Activated B cell treated with CpG ODN at 0.5 μM for 24 hours (primary cell): ENCODE measurements at places on chromosomes 1 and 21. TPM values are rescaled to one million over a fixed set of nuclear protein-coding genes. Genes with fewer than 3 reads are reported as not detected.
A peak's percentile ranks its signal among the peaks of the same experiment; 100 is the strongest.

DNA sequence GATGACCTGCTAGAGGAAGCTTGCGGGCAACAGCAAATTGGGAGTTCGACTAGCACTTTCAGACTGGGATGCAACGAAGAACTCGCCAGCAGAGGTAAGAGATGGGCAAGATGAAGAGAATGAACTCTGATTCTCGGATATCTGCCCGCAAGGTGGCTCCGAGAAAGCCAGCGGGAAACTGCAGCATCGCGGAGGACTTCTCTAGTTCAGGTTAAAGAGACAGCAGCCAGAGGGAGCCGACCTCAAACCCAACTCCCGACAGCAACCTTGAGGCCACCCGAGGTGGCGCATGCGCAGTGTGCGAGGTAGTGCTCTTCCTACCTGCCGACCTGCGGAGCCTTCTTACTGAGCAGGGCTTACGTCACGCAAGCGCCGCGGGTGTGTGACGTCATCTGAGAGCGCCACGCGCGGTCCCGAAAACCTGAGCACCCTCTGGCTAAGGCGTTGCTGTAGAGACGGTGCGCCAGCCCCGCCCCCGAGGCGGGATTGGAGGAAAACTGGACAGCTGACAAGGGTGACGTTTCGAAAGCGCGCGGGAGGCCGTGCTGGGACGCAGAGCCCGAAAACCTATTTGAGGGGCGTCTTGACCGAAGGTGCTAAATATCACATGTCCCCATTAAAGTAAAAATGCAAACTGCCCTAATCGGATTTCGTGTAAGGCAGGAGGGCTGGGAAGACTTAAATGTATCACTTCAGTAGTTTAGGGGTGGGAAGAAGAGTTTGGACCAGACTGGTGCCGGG, 110.5 kb upstream of the SLC25A33 start:
- peak; percentile 100 for DNase-seq

DNA sequence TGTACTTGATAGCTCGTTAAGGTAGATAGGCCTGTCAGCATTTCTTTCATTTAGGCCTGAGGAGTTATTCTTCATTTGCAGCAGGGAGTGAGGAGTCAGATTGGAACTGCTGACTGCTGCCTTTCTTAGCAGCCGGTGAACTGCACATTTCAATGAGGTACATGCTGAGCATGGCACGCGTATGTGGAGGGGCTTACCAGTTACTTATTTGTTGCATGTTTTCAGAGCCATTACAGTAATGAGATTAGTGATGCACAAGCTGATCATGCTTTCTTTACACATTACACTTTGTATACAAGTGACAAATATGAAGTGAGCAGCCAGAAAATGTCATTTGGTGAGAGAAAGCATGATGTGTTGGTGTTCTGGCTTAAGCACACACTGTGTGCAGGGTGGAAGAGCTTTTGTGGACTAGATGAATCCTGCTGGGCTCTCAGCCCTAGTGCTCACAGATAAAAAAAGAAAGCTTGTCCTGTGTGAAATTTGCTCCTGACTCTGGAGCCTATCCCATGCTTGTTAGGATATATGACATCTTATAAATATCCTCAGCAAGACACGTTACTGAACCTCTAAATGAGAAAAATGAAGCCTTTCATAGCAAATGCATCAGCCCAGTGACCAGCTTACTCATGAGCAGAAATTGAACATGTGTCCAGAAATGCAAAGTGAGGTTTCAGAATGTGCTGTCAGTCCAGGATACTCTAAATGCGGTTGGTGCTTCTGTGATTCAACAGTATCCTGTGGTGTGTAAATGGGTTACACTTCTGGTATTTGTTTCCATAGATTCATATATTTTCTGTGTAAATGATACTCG, 574.7 kb upstream of the ADGRL2 start:
- DNase-seq, result no peak

DNA sequence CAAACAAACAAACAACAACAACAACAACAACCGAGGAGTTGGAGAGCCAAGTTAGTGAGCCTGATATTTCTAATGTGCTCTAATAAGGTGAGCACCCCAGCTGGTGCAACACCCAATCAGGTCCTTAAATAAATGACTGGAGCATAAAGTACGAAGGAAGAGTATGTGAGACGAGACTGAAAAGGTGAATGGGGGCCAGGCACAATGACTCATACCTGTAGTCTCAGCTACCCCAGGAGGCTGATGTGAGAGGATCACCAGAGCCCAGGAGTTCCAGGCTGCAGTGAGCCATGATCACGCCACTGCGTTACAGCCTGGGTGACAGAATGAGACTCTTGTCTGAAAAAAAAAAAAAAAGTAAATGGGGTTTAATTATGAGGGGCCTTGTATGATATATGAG, 152.0 kb upstream of the ZRANB2 start:
- DNase-seq, result no peak

DNA sequence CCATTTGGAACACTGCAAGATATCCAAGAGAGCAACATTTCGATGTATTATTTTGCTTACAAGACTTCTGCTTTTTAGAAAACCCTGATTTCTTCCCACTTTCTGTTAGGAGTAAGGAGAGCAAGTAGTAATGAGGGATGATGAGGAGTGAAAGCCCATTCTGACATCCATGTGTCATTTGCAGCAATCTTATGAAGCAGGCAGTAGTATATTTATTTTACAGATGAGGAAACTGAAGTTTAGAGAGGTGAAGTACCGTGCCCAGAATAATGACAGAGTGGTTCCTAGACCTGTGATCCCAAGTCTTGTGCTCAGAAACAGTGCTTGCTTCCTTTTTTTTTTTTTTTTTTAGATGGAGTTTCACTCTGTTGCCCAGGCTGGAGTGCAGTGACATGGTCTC, 7.1 kb upstream of the ZSCAN20 start:
- no peak for DNase-seq

GRCh38 chr1:197141575-197141974, 4.9 kb downstream of the ASPM start:
- DNase-seq, result no peak

GRCh38 chr1:202565890-202566602, 144.2 kb downstream of the SYT2 start:
- DNase-seq, result no peak

DNA sequence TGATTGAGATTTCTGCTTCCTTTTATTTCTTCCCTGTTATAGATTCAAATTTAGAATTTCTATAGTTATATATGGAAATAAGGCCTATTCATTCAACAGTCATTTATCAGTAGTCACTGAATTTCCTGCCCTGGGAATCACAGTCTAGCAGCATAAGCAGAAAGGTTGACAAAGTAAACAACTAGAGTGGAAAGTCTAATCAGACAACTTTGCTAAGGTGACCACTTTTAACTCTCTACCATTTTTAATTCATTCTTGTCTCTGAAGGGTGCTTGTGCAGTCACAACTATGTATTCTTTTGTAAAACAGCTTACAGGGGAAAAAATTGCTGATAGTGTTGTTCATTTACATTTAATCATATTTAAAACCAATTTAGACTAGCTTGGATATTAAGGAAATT, 66.1 kb upstream of the PLA2G4A start:
- no peak for DNase-seq

DNA sequence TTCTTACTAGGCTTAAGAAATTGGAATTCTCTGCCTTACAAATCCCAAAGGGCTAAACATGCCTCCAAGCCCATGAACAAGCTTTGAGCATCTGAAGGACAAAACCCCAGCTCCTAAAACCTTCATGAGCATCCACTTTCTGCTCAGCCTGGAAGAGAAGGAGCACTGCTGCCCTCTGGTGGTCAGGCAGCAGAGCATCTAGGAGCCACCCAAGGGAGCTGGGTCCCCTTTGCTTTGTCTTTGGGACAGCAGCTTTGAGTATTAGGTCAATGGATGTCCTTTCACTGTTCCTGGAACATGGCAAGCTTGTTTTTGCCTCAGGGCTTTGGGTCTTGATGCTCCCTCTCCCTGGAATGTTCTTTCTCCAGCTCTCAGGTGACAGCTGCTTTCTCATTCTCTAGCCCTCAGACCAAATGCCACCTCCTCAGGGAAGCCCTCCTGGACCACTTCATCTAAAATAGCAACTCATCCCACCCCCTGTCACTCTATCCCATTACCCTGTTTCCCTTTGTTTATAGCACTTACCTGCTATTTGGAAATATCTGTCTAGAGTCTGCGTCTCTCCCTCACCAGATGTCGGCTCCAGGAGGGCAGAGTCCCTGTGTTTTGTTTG, 25.7 kb downstream of the RAB7B start:
- DNase-seq, result peak; percentile 65

DNA sequence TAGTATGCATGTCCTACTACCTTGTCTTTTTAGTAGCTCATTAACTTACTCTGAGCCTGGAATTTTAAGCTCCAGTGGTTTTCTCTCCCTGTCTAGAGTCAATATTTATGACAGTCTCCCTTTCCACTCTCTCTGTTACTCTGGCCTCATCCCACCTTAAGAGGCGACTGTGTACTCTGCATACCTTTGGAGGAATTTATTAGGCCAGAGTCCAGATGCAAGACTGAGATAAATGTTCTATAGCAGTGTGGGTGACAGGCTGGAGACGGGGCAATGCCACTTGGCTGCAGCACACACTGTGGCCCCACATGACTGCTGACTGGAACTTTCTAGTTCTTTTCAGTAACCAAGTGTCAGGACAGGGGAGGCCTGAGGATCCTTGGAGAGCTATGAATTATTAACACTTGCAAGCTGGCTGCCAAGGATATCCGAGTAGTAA, 4.1 kb upstream of the PDZK1 start:
- no peak for DNase-seq

GRCh38 chr1:84719543-84720217, 29.4 kb upstream of the SSX2IP start:
- DNase-seq, result no peak

DNA sequence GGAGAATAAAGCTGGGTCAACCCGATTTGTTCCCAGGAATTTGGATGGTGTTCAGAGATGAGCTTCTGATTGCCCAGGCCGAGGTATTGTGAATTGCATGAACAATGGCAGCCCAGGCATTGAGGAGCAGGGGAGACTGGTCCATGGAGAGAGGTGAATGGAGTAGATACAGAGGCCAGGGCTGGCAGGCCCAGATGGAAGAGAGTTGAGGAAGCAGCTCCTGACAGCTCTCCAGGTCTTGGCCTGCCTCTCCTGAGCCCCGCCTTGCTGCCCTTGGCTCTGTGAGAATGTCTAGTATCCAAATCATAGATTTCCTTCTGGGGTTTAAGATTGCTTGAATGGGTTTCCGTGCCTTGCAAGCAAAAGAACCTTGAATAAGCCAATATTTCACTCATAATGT, 11.5 kb downstream of the ABCA4 start:
- no peak for DNase-seq

GRCh38 chr1:230109895-230110667, 43.0 kb downstream of the GALNT2 start:
- peak; percentile 56 for DNase-seq

- no peak for DNase-seq
These were observed 22.3 kb upstream of the GPR137B start for GRCh38 chr1:236119943-236120484.

DNA sequence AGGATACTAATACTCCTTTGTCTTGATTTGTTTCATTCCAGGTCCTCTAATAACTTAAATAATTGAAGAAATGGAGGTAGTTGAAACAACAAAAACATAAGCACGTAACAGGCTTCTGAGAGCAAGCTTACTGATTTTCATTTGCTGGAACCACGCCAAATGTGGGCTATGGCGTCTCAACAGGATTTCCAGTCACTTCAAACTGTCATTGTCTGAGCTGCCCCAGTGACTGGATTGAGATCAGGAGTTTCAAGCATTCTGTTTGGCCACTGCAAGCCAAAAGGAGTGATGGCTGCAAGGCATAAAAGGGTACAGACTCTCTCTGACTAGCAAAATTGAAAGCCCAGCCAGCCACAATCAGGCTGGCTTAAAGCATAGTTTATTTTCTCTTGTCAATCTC, 289.9 kb downstream of the DPYD start:
- DNase-seq, result no peak

- DNase-seq, result no peak
These were observed 2.6 kb downstream of the RIMS3 start for GRCh38 chr1:40662864-40663263.

- DNase-seq, result no peak
These were observed 26.2 kb downstream of the STUM start for GRCh38 chr1:226574591-226575435.

DNA sequence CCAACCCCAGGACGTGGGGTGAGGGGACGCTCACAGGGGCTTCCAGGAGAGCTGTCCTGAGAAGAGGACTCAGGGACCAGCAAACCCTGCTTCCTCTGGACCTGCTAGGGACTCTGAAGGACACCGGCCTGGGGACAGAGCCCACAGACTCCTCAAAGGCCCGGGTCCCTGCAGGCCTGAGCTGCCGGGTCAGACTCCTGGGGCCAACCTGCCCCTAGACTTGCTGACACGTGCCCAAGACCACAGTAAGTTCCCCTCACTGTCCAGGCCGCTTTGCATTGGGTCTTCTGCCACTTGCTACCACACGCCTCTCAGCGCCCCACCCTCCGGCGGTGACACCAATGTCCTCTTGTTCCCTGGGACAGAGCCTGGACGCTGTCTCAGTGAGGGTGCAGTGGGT, 106.6 kb upstream of the IFFO2 start:
- DNase-seq, result no peak

Gene SERPINC1
- total RNA-seq, result 0.24 TPM in 2 replicates

Gene FCRL2
- total RNA-seq, result 48.0 and 51.6 TPM in 2 replicates

Gene CFAP74
- total RNA-seq, result not detected in 2 replicates

Gene PTGS2
- total RNA-seq, result 0.10 TPM in 1 of 2 replicates, not detected in the other

Gene TMEM82
- not detected in 2 replicates for total RNA-seq

Gene GALE
- 15.9 and 16.4 TPM in 2 replicates for total RNA-seq

Gene MAN1C1
- total RNA-seq, result 0.20 and 0.34 TPM in 2 replicates

Gene VWA1
- total RNA-seq, result not detected in 2 replicates

Gene PM20D1
- 1.2 and 2.1 TPM in 2 replicates for total RNA-seq

Gene CAMSAP2
- total RNA-seq, result 0.71 and 0.86 TPM in 2 replicates

Gene LAMC1
- total RNA-seq, result 31.1 and 31.8 TPM in 2 replicates

Gene TMEM79
- total RNA-seq, result 5.1 and 5.4 TPM in 2 replicates
